DND-41 (cell line): ENCODE measurements at places on chromosomes 5 and 9.

- H3K4me1 ChIP-seq, result no peaks in the 10 kb centered on the region
- H3K27me3 ChIP-seq, result peaks cover 11% of the 10 kb centered on the region
- no peak within 1 kb of the TSS for H3K27ac ChIP-seq
- no peak for DNase-seq
Observed at GRCh38 chr5:141208478-141208877, at the start of gene PCDHB12. TSS of gene PCDHB12 (plus strand) at chr5:141208719. CDS start at chr5:141208908, 189 bp downstream.

GRCh38 chr9:80074439-80074838 is 502.7 kb downstream of the TLE4 start:
- DNase-seq, result no peak
- no peaks in the 10 kb centered on the region for H3K36me3 ChIP-seq
- no peaks in the 10 kb centered on the region for H3K27me3 ChIP-seq
- H3K4me1 ChIP-seq, result no peaks in the 10 kb centered on the region
- no peak overlapping the region for H3K27ac ChIP-seq

DNA sequence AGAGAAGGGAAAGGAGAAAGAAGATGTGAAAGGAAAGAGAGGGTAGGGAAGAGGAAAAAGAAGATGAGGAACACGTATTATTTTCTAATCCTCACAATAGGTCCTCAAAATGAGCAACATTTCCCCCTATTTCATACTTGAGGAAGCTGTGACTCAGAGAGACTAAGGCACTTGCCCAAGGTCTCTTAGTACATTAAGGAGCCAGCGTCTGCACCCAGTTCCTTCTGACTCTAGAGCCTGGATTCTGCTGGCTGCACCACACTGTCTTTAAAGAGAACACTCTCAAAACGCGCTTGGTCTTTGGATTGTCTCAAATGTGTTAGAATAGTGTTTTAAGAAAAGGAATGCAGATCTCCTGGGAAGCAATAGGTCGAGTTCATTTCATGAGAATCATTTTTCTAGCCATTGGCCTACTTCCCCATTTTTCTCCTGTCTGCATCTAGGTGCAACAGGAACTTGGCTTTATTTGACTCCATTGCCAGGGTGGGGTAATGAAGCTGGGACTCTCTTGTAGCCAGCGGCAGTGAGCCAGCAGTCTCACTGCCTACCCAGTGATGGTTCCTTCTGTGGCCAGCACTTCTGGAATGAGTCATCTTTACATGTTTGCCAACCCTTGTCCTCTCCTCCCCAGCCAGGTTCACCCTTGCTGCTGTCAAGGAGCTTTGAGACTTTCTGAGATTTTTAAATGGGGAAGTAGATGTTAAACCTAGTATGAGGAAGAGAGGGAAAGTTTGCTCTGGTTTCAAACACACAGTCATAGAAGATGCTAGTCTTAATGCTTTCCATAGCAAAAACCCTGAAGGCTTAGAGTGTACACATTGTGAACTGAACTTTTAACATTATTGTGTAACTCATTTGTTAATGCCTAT is 82.7 kb downstream of the DOCK8 start:
- no peaks in the 10 kb centered on the region for H3K27me3 ChIP-seq
- no peaks in the 10 kb centered on the region for H3K4me1 ChIP-seq
- H3K36me3 ChIP-seq, result peaks cover 84% of the 10 kb centered on the region

- H3K4me3 ChIP-seq, result no peak overlapping the region
- no peaks in the 10 kb centered on the region for H3K4me1 ChIP-seq
- H3K36me3 ChIP-seq, result no peaks in the 10 kb centered on the region
- no peak overlapping the region for H3K27ac ChIP-seq
Observed at GRCh38 chr5:90658620-90659019, 100.0 kb downstream of the ADGRV1 start.

- no peaks in the 10 kb centered on the region for H3K36me3 ChIP-seq
- H3K27me3 ChIP-seq, result no peaks in the 10 kb centered on the region
- H3K4me1 ChIP-seq, result no peaks in the 10 kb centered on the region
- no peak for DNase-seq
- no peak overlapping the region for H3K27ac ChIP-seq
- H3K4me3 ChIP-seq, result no peak overlapping the region
Observed at GRCh38 chr9:87824216-87824875, 58.3 kb upstream of the SPATA31E1 start.

GRCh38 chr9:421896-422295 is 207.2 kb downstream of the DOCK8 start:
- H3K27ac ChIP-seq, result no peak overlapping the region
- peaks cover 80% of the 10 kb centered on the region for H3K36me3 ChIP-seq
- DNase-seq, result no peak
- no peak overlapping the region for H3K4me3 ChIP-seq

DNA sequence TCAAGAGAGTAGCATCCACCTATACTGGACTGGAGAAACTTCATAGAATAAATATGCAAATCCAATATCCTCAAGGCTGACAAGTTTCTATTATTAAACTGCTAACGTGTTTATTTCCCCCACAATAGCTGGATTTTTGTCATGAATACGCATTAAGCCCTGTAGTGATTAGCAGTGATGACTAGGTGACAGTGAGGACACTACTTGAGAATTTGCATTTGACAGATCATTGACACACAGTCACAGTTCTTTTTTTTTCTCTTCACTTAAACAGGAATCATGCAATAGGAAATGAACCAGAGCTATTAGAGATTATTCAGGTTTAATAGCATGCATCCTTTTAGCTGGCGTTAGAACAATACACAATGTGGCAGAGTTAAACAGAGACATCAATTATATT is 35.3 kb downstream of the MPDZ start:
- H3K36me3 ChIP-seq, result no peaks in the 10 kb centered on the region
- no peak overlapping the region for H3K27ac ChIP-seq
- DNase-seq, result no peak
- H3K4me3 ChIP-seq, result no peak overlapping the region

- H3K27ac ChIP-seq, result no peak overlapping the region
- H3K4me1 ChIP-seq, result peaks cover 15% of the 10 kb centered on the region
- no peak overlapping the region for H3K4me3 ChIP-seq
- DNase-seq, result no peak
- H3K36me3 ChIP-seq, result no peaks in the 10 kb centered on the region
Observed at GRCh38 chr5:71907608-71908145, 188.6 kb downstream of the CARTPT start.

DNA sequence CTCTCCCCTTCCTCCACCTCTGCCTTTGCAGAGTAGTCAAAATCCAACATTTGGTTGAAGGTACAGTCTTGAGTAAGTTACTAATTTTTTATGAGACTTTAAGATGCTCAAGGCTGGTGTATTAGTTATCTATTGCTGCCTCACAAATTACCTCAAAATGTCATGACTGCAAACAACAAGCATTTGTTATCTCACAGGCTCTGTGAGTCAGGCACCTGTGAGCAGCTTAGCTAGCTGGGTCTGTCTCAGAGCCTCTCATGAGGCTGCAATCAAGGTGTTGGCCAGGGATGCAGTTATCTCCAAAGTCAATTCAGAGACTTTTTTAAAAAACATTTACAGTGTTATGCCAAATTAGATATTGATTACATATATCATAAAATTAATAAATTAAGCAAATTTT is 371.3 kb upstream of the RGMB start:
- no peak overlapping the region for H3K4me3 ChIP-seq
- no peak for DNase-seq
- H3K27me3 ChIP-seq, result no peaks in the 10 kb centered on the region
- H3K4me1 ChIP-seq, result no peaks in the 10 kb centered on the region

DNA sequence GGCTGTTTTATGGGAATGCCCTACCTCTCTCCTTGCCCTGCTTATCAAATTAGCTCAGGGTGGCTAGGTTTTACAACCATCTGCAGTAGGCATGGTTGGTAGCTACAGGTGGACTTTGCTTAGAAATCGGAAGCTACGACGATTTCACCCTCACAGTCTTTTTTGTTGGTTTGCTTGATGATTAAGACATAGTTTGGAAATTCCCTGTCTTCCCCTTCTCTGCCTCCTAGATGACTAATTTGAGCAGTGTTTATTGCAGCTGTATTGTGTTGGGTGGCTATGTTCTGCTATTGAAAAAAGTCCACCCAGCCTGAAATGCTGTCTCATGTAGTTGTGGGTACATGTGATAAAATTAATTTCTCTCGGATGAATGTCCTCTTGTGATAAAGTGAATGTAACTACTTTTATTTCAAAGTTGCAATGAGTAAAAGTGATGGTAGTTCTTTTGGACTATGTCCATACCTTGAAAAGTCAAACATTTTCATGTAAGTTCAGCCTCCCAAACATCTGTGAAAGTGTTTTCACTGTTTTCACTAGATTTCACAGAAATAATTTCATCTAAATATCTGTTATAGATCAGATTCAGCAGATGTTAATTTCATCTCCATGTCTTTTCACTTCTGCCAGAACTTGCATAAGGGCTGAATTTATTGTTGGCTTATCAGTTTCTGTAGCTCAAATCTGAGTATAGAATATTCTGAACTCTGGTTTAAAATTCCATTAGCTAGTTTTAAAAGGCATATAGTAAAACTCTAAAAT is 37.3 kb upstream of the FYB1 start:
- H3K4me1 ChIP-seq, result no peaks in the 10 kb centered on the region
- no peak overlapping the region for H3K27ac ChIP-seq
- DNase-seq, result no peak

DNA sequence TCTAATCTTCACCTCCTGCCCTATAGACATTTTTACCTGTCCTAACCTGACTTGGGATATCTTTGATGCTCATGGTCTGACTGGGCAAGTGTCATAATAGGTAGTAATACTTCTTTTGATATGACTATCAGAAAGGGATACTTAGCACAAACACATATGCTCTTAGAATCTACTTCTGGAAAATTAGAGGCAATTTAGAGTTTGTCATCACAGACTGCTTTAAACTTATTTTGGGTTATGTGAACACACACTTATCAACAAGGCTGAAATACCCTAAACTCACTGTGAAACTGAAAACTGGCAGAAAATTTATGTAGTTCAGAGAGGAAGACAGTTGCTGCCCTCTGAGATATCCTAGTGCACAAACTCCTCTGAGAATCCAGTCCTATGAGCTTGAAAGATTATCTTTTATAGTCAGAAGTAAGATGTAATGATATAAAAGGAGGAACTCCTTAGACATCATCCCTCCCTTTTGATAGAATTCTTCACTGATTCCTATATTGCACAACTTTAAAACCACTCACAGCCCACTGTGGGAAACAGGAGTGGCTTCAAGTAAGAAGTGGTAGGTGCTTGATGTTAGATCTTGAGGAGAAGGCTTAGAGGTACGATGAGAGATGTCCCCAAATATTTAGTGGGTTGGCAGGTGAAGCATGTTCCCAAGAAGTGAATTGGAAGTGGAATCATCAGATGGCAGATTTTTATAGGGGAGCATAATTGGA is 273.3 kb downstream of the MAN2A1 start:
- H3K27ac ChIP-seq, result no peak overlapping the region
- no peaks in the 10 kb centered on the region for H3K4me1 ChIP-seq
- H3K36me3 ChIP-seq, result no peaks in the 10 kb centered on the region
- no peak overlapping the region for H3K4me3 ChIP-seq

DNA sequence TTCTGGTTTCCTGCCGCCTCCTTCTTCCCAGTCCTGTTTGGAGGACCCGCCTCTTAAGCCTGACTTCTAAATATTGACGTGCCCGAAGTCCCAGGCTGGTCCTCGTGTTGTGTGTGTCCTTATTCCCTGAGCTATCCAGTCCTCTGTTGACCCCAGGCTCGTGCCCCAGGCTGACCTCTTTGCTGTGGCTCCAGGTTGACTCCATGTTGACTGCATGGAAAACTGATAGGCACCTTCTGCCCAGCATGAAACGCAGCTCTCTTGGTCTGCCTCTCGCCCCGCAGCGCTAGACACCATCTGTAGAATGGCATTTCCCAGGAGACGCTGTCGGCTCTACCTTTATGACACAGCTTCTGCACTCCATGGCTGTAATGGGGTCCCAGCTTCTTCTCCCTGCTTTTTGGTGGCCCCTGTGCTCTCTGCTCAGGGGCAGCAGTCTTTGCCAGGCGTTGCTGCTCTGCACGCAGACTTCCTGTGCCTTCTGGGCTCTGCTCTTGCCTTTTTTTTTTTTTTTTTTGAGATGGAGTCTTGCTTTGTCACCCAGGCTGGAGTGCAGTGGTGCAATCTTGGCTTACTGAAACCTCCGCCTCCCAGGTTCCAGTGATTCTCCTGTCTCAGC is 28.4 kb downstream of the EHMT1 start:
- no peak for DNase-seq
- no peaks in the 10 kb centered on the region for H3K27me3 ChIP-seq
- no peak overlapping the region for H3K27ac ChIP-seq
- no peak overlapping the region for H3K4me3 ChIP-seq
- H3K36me3 ChIP-seq, result peaks cover 21% of the 10 kb centered on the region

GRCh38 chr5:41335596-41336181 is 122.4 kb upstream of the C6 start:
- H3K36me3 ChIP-seq, result no peaks in the 10 kb centered on the region
- DNase-seq, result no peak
- no peaks in the 10 kb centered on the region for H3K27me3 ChIP-seq

- H3K27ac ChIP-seq, result no peak overlapping the region
- no peak for DNase-seq
- H3K4me1 ChIP-seq, result no peaks in the 10 kb centered on the region
Observed at GRCh38 chr9:76756268-76756640, 8.0 kb upstream of the PCA3 start.

- no peaks in the 10 kb centered on the region for H3K36me3 ChIP-seq
- no peak overlapping the region for H3K4me3 ChIP-seq
- peak overlapping the region; percentile 86 for H3K27ac ChIP-seq
Observed at GRCh38 chr5:139263536-139263935, 30.0 kb upstream of the MATR3 start.

GRCh38 chr9:70504834-70505233 is 90.4 kb upstream of the KLF9 start:
- no peak overlapping the region for H3K4me3 ChIP-seq
- H3K36me3 ChIP-seq, result no peaks in the 10 kb centered on the region
- no peaks in the 10 kb centered on the region for H3K27me3 ChIP-seq
- no peaks in the 10 kb centered on the region for H3K4me1 ChIP-seq
- H3K27ac ChIP-seq, result no peak overlapping the region
- DNase-seq, result no peak

- H3K4me3 ChIP-seq, result no peak overlapping the region
- H3K27me3 ChIP-seq, result no peaks in the 10 kb centered on the region
- H3K4me1 ChIP-seq, result no peaks in the 10 kb centered on the region
- DNase-seq, result no peak
Observed at GRCh38 chr5:106675687-106676086, 995.0 kb downstream of the EFNA5 start.

DNA sequence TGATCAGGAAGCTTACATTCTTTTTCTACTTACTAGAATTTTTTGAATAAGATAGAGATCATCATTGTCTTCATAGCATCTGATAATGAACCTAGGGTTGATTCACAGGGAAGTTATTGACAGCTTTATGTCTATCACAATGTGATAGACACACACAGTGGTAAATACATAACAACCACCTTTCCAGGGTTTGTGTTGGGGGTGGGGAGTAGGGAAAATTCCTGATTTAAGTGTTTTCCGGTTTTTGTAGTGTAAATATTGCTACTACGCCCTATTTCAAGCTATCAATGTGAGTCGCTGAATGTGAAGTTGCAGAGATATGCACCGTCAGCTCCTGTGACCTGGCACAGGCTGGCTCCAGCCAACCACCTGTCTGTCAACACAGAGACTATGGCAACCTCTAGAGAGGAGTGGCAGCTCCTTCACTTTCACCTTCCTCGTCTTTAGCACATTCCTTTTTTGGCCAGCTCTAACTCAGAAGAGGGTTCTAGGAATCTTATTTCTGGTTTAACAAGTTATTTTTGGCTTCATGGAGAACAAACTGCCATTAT is 224.9 kb downstream of the MAT2B start:
- no peaks in the 10 kb centered on the region for H3K4me1 ChIP-seq
- H3K27ac ChIP-seq, result no peak overlapping the region
- H3K36me3 ChIP-seq, result no peaks in the 10 kb centered on the region
- H3K4me3 ChIP-seq, result no peak overlapping the region
